Stimulated activated CD4-positive, alpha-beta T cell treated with anti-CD3 and anti-CD28 coated beads, TNF-alpha, amount 100 ng/mL, for 4 hours (primary cell): ENCODE measurements at places on chromosomes 3 and 15.

DNA sequence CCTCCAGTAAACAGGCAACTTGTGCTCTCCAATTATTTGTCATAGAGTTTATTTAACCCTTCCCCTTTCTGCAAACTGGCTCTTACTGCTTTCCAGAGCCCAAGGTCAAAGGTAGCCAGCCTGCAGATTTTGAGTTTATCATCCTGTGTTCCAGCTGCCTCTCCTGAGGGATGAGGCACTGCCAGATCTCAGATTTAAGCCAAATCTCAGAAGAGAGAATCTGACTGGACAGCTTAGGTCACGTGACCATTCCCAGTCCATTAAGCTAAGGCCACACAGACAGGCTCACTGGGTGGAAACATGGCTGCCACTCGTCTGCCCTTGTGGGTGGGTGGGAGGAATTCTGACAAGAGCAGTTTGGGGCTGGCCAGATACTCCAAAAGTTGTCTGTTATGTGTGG is 8.6 kb upstream of the SIAH2 start:
- DNase-seq: no peak

DNA sequence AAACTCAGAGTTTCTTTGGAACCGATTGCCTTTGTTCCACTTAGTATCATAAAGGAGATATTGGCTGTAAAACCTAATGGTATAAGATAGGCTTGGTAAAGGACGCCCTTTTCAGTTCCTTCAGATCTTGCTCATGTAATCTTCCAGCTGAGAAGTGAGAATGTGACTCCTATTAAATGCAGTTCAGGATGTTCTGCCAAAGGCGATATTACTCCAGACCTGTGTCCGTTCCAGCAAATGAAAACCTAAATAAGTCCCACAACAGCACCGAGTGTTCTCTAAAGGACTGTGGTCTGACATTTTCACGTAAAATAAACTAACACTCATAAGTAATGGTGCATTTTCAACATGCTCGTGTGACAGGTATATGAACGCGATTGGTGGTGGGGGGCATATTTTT is 276.2 kb downstream of the FEZF2 start:
- no peak for DNase-seq

GRCh38 chr3:135087782-135088181 is 292.7 kb downstream of the EPHB1 start:
- no peak for DNase-seq

DNA sequence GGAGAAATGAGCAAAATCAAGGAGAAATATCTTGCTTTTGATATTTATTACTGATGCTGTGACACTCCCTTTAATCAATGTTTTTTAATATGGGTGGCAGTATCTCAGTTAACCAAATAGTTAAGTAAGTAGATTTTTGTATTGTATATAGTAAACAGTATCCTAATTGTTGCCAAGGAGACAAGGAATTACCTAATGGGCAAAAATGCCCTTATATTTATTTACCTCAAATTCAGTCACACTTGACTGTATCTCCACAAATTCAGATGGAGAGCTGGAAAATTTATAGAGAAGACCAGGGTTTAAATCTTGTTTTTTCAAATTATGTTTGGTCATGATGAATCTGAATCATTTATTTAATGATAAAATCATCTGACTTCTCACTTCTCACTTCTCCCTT is 3.6 kb upstream of the CHD2 start:
- DNase-seq: no peak

DNA sequence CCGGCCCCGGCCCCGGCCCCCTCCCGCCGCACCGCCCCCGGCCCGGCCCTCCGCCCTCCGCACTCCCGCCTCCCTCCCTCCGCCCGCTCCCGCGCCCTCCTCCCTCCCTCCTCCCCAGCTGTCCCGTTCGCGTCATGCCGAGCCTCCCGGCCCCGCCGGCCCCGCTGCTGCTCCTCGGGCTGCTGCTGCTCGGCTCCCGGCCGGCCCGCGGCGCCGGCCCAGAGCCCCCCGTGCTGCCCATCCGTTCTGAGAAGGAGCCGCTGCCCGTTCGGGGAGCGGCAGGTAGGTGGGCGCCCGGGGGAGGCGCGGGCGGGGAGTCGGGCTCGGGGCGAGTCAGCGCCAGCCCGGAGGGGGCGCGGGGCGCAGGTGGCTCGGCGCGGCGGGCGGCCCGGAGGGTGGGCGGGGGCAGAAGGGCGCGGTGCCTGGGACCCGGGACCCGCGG is 352 bp downstream of the CHRD start:
- no peak for DNase-seq

DNA sequence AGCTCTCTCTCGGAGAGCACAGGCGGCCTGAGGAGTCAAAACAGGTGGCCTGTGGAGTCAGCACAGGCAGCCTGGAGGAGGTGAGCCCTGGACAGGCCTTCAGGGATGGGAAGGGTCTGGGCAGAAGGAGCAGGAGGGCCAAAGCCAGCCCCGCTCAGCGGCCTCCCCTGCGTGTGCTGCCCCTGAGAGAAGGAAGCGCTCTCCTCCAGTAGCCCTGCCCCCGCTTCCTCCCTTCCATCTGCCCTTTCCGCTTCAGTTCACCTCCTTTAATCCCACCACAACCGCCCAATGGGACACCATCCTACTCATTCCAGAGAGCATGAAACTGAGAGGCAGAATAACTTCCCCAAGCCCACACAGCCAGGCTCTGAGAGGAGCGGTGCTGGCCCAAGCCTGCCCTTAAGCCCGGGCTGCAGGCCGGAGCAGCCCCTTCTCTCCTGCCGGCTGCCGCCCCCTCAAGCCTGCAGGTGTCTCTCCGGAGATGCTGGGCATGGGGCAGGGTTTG is 3.2 kb upstream of the NR2E3 start:
- DNase-seq: no peak
